Tibial nerve (tissue), 4 donors: ENCODE measurements at places on chromosomes 1 and 21.

GRCh38 chr1:117036018-117036461 lies 24.1 kb upstream of the TTF2 start:
- no peak for DNase-seq

DNA sequence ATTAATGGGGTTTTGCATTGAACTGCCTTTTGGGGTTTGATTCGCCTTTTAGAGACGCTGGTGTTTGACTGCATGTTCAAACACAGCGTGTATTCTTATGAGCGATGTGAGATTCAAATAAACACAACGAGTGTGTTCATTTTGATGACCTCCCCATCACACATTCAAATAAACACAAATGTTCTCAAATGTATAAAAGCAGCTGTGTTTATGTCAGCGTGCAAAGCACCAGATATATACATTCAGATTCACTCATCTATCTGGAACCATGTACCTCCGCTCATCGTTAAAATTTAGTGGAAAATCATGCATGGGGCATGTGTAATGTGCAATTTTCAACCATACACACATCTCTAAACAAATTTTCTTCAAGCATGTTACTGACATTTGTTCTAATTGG lies 21.4 kb upstream of the LMO4 start:
- no peak for DNase-seq

DNA sequence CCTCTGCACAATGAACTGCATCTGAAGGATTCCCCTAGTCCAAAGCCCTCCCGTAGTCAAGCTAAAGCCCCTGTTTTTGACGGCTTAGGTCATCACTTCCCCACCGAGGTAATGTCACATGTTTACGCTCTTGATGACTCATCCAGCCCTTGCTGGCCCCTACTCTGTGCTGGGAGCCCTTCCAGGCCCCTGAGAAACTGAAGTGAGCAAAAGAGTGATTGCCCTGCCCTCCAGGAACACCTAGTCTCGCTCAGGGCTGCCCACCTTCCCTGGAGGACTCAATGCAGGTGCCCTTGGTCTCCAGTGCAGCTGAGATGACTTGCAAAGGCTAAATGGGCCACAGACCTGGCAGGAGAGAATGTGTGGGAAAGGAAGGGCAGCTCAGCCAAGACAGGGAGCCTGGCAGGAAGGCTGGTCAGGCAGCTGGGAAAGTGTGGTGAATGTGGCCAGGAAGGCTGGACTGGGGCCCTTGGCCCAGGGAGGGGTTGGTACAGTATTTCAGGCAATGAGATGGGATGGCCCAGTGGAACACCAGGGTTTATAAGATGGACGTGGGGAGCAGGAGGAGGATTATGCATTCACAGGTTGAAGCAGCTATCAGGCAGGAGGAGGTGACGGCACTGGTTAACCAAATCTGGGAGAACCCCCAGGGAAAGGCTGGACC lies 345.6 kb downstream of the NPHP4 start:
- no peak for DNase-seq

DNA sequence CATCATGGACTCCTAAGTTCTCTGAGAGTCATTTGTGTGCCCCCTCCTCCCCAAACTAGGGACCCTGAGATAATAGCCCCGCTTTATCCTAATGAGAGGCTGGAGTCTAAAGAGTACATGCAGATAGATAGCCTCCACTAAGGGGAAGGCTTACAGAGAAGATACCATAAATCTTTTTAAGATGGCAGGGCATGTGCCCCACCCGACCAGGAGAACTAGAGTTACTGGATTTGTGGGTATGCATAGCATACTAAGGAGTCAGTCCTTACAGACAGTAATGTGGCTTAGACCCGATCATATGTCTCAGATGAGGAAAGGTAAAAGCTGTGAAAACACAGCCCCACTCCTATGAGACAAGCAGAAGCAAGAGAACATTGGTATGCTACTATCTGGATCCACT lies 25.7 kb upstream of the PKN2 start:
- no peak for DNase-seq

DNA sequence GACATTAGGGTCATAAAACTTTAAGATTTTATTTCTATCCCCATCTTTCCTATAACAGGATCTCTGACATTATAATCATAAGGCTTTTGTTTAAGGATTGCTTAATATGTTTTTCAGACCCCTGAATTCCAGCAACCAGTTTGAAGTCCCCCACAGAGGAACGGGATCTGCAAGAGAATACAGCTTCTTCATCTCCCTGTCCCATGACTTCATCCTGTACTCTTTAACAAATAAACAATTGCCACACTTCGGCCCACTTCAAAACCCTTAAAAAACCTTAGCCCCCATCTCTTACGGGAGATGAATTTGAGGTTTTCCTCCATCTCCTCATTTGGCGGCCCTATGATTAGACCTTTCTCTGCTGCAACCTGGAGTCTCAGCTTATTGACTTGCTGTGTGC lies 35.8 kb downstream of the TESK2 start:
- DNase-seq = no peak
